Activated naive CD8-positive, alpha-beta T cell treated with anti-CD3 and anti-CD28 coated beads for 36 hours (primary cell): ENCODE measurements at places on chromosomes 16 and 17. TPM values are rescaled to one million over a fixed set of nuclear protein-coding genes. Genes with fewer than 3 reads are reported as not detected.

DNA sequence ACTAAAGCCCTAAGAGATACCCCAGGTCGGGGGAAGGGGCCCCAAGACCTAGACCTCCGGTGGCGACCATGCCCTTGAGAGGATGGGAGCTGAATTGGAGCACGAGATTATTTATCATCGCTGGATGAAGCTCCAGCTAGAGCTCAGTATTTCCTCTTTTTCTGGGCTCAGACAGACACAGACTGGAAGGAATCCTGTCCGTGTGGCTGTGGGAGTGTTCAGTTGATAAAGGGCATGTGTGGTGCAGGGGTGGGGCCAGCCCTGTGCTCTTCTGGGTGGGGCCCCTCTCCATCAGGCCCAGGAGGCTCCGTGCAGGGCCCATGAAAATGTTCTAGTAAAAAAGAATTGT, 6.3 kb upstream of the CBX4 start:
- no peak overlapping the region for H3K27ac ChIP-seq
- no peak for DNase-seq
- H3K4me3 ChIP-seq: no peak overlapping the region
- H3K27me3 ChIP-seq: peaks cover 59% of the 10 kb centered on the region
- H3K36me3 ChIP-seq: no peaks in the 10 kb centered on the region

DNA sequence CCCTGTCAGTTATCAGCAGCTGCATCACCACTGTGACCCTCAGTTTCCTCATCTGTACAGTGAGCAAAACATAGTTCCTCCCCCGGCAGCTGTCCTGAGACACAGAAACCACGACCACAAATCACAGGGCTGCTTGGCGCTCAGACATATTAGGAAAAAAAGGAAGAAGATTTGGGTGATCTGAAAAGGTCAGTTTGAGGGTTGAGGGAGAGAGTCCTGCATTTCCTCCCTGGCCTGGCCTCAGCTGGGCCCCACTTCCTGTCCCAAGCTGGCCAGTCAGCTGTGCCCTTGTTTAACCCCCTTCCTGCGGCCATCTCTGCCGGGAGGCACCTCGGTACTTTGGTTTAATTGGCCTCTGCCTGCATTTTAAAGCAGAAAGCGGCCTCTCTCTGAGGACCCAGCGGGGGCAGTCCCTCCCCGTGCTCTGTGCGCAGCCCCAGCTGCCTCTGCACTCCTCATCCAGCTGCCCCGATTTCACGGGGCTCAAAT, 24.0 kb upstream of the CIBAR2 start:
- no peak for DNase-seq
- H3K4me3 ChIP-seq: no peak overlapping the region
- peaks cover 36% of the 10 kb centered on the region for H3K27me3 ChIP-seq
- H3K36me3 ChIP-seq: no peaks in the 10 kb centered on the region
- peaks cover 2% of the 10 kb centered on the region for H3K4me1 ChIP-seq

DNA sequence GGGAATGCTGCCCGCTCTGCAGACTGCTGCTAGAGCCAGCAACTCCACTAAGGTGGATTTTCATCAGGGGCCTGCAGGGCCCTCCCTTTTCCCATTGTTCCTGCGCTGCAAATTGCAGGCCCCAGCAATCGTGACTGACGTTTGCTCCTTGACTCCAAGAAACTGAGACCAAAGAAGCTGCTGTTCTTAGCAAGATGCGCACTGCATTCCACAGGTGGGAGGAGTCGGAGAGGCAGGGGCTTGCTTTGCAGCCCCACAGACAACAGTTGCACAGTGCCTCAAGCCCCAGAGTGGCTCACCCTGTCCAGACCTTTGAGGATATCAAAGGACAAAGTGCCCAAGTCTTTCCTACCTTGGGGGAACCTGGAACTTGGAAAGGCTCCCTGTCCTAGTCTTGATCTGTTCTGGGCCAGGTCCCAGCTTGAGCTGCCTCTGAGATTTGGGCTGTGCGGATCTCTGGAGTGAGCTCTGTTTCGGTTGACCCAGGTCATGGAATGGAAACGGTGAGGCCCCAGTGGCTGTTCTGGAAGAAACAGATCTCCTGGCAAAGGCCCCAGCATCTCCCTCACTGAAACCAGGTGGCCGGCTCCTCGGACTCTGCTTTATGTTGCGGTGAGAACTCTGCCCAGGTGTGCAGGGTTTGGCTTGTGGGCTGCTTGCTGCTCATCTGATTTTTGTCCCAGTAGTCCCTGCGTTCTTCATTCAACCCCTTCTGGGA, 24.9 kb downstream of the PLCD3 start:
- no peak overlapping the region for H3K4me3 ChIP-seq
- no peaks in the 10 kb centered on the region for H3K4me1 ChIP-seq
- H3K27me3 ChIP-seq: no peaks in the 10 kb centered on the region

GRCh38 chr16:77190190-77190477, 856 bp upstream of the MON1B start:
- no peak for DNase-seq
- H3K4me3 ChIP-seq: peak overlapping the region; percentile 98
- H3K4me1 ChIP-seq: peaks cover 34% of the 10 kb centered on the region

- DNase-seq: no peak
- H3K27me3 ChIP-seq: peaks cover 9% of the 10 kb centered on the region
- no peaks in the 10 kb centered on the region for H3K4me1 ChIP-seq
- H3K36me3 ChIP-seq: no peaks in the 10 kb centered on the region
These were observed 164.6 kb downstream of the CPPED1 start for GRCh38 chr16:12639044-12639443.

GRCh38 chr16:84121007-84121406, 4.3 kb upstream of the MBTPS1 start:
- H3K27ac ChIP-seq: no peak overlapping the region
- H3K4me3 ChIP-seq: no peak overlapping the region
- no peaks in the 10 kb centered on the region for H3K27me3 ChIP-seq

- H3K27ac ChIP-seq: no peak overlapping the region
- no peak overlapping the region for H3K4me3 ChIP-seq
- peaks cover 4% of the 10 kb centered on the region for H3K4me1 ChIP-seq
- peaks cover 5% of the 10 kb centered on the region for H3K36me3 ChIP-seq
- no peaks in the 10 kb centered on the region for H3K27me3 ChIP-seq
These were observed 45.9 kb downstream of the C16orf95 start for GRCh38 chr16:87271256-87271655.

- H3K4me3 ChIP-seq: no peak overlapping the region
- H3K27me3 ChIP-seq: peaks cover 32% of the 10 kb centered on the region
- no peak overlapping the region for H3K27ac ChIP-seq
- no peaks in the 10 kb centered on the region for H3K36me3 ChIP-seq
These were observed 56.2 kb upstream of the RPL38 start for GRCh38 chr17:74147056-74147835.

DNA sequence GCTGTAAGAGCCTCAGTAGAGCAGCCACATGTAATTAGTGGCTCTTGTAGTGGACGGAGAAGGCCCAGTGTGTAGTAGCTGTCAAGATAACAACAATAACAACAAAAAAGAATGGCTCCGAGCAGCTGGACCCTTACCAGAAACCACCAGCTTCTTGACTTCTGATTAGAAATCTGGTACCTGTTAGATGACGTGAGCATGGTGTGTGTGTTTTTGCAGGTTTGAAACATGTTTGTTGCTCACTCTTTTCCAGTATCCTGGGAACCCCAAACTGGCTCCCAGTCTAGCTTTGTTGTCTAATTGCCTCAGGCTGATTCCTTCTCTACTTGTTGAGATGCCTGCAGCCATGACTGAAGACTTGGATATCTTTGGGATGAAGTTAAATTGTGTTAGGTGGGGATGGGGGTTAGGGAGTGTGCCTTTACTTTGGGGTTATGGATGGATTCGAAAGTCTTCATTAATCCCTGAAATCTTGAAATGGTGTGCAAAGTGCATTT, 21.0 kb downstream of the IGF2BP1 start:
- H3K4me3 ChIP-seq: no peak overlapping the region
- no peak for DNase-seq
- H3K27ac ChIP-seq: no peak overlapping the region
- H3K36me3 ChIP-seq: no peaks in the 10 kb centered on the region
- H3K27me3 ChIP-seq: peaks cover 41% of the 10 kb centered on the region

- DNase-seq: peak; percentile 26
- H3K27me3 ChIP-seq: no peaks in the 10 kb centered on the region
- H3K4me3 ChIP-seq: peak within 1 kb of the TSS; percentile 79
These were observed at the start of gene SLC16A11 for GRCh38 chr17:7043497-7044198. Gene SLC16A11, minus strand, starts transcription at chr17:7044092. Its CDS starts 579 bp downstream, at chr17:7043513.

GRCh38 chr16:81461766-81462165, 17.2 kb downstream of the CMIP start:
- H3K36me3 ChIP-seq: peaks cover 27% of the 10 kb centered on the region
- H3K27me3 ChIP-seq: no peaks in the 10 kb centered on the region
- H3K4me1 ChIP-seq: peaks cover 41% of the 10 kb centered on the region
- DNase-seq: no peak
- H3K4me3 ChIP-seq: no peak overlapping the region

RAMP2 gene
- total RNA-seq: not detected

KRTAP9-8 gene
- total RNA-seq: not detected

CDH15 gene
- not detected for total RNA-seq

SLFN12L gene
- 35.9 TPM for total RNA-seq
